H9 (cell line): ENCODE measurements at places on chromosomes 4 and X.

DNA sequence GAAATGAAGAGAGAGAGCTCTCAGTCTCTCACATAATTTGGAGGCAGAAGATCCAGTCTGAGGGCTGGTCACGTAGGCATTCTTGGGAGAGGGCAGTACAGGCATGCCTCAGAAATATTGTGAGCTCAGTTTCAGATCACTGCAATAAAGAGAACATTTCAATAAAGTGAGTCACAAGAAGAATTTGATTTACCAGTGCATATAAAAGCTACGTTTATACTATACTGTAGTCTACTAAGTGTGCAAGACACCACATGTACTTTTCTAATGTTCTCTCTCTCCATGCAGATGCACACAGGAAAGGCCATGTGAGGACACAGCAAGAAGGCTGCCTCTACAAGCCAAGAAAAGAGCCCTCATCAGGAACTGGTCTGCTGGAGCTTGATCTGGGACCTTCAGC, 583.5 kb upstream of the FAT1 start:
- no peak for DNase-seq

DNA sequence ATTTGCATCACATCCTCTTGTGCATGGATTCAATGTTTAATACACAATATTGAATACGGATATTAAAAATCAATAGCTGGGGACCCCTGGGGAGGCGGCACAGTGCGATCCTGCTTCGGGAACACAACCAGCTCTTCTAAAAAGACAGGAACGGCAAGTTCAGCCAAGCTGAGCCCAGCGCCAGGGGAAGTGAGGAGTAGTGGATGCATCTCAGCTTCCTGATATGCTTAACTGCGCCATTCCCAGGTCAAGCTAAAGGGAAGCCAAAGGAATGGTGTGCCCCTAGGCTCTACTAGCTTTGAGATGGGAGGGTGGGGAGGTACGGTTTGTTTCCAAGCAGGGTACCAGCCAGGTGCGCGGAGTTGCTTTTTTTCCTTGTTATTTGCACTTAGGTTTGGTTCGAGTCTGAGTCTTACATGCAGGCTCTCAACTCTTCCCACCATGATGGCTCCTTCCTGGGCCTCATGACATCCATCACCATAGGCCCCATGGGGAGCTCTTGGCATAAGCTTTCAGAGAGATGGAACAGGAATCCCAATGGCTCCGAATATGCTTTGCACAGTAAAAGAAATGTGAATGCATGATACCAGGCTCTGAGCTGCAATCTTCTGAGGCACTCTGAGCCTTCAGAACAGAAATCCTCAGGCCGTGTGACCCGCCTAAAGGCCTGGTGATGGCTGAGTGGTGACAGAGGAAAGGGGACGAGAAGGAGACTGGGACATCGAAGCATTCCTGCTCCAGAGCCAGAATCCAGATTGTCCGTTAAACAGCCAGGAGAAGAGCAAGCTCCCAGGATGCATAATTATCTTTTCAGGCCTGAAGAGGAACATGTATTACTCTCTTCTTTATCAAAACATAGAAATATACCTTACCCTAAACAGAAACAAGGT, 51.8 kb upstream of the BCOR start:
- DNase-seq, result peak; percentile 49

- peak; percentile 97 for DNase-seq
These were observed 26.8 kb downstream of the PRPS1 start for GRCh38 chrX:107654872-107655761.

DNA sequence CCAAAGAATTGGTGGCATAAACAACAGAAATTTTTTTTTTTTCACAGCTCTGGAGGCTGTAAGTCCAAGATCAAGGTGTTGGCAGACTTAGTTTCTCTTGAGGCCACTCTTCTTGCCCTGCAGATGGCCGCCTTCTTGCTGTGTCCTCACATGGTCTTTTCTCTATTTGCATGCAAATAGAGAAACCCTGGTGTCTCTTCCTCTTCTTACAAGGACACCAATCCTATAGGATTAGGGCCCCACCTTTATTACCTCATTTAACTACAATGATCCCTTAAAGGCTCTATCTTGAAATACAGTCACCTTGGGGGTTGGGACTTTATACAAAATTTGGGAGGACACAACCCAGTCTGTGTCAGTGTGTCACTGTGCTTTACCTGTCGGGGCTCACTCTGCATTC, 175.4 kb upstream of the PGRMC2 start:
- no peak for DNase-seq
